Right ventricle myocardium inferior (tissue), 1 donor: ENCODE measurements at places on chromosomes 12 and 14.

GRCh38 chr12:51913071-51914033 lies 6.0 kb downstream of the ACVRL1 start:
- DNase-seq = peak; percentile 53

- no peak for DNase-seq
Observed at GRCh38 chr12:39605501-39605900, 14.1 kb downstream of the ABCD2 start.

DNA sequence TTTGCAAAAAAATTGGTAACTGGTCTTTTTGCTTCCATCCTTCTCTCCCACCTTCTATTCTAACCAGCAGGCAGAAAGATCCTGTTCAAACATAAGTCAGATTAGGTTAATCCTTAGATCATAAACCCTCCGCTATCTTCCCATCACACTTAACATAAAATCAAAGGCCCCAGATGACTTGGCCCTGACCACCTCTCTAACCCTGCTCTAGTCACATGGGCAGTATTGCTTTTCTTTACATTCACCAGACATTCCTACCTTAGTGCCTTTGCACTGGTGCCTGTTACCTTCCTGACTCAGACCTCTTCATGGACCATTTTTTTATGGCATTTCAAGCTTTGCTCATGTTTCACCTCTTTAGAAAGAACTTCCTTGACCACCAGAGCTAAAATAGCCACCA lies 83.5 kb downstream of the NTF3 start:
- no peak for DNase-seq

DNA sequence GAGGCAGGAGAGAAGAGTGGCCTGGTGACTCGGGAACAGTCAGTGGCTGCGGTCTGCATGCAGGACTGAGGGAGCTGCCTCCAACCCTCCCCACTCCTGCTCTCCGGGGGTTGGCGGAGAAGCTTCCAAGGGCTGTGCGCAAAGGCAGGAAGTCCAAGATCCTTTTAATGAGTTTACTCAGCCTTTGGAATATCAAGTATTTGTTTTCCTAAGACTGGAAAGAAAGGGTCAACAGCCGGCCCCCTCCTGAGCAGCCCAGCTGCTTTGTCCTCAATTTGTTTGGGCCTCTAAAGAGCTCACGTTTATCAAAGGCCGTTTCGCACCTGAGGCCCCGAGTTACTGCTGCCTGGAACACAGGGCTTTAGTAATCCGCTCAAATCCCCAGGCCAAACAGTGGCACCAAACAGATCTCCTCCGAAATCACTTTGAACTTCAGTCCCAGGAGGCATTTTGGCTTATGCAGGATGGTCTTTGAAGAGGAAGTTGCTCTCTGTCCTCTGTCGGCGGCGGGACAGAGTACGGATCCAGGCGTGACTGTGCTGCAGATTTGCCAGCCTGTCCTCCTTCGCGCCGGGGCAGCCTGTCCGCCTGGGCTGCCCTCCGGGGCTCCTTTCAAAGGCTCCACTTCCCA lies 117.2 kb upstream of the FZD10 start:
- DNase-seq = no peak

DNA sequence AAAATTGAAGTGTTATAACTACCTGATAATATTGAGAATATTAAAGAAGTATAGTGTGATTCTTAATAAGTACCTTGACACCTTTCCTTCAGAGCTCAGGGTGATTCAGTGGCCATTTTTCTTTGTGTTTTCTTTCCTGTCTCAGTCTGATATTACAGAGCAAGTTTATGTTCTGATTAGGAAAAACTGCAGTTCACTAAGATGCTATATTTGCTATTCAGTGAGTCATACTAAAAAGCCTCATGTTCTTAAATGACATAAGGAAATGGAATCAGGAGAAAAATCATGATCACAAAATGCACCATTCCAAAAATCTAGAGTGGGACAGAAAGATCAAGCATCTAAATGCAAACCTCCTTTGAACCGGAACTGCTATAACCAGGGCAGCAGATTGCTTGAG lies 390.6 kb upstream of the ATP2B1 start:
- no peak for DNase-seq

DNA sequence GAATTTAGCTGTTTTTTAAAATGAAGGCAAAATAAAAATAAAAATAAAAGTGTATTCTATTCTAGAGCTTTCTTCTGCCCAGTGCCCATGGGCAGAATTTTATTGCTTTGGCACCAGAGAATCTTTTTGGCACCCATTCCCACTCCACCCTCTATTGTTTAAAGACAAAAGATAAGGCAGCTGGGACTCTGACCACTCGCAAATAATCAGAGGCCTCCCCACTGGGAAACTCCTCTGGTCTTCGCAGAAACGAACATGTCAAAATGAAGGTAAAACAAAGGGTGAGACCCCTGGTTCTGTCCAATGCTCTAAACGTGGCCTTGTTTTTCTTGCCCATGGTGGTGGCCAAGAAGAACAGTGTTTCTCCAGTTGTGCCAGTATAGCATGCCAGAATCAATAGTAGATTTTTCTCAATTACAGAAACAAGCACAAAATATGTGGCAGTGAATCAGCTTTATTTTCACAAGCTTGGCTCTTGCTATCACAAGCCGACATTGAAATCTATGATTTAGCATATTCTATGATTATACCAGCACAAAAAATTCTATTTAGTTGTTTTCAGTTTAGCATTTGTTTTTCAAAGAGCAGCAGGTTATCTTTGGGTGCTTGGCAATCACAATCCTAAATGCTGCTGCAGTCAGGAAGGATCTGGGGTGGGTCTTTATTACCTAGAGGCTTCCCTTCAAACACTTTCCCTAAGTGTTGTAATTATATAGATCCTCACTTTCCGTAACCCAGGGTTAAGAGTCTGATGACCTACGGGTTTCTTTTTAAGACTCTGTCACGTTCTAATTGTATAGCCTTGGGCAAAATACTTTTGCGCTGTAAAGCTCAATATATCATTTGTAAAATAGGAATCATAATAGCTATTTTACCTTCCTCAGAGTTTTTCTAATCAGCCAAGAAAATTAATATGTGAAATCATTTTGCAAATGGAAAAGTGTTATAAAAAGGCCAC lies 50.5 kb downstream of the KITLG start:
- DNase-seq = no peak

- DNase-seq = no peak
Observed at GRCh38 chr12:46830731-46831334, 5.0 kb upstream of the SLC38A4 start.

GRCh38 chr14:24317141-24317928 lies 6.0 kb downstream of the LTB4R start:
- no peak for DNase-seq

DNA sequence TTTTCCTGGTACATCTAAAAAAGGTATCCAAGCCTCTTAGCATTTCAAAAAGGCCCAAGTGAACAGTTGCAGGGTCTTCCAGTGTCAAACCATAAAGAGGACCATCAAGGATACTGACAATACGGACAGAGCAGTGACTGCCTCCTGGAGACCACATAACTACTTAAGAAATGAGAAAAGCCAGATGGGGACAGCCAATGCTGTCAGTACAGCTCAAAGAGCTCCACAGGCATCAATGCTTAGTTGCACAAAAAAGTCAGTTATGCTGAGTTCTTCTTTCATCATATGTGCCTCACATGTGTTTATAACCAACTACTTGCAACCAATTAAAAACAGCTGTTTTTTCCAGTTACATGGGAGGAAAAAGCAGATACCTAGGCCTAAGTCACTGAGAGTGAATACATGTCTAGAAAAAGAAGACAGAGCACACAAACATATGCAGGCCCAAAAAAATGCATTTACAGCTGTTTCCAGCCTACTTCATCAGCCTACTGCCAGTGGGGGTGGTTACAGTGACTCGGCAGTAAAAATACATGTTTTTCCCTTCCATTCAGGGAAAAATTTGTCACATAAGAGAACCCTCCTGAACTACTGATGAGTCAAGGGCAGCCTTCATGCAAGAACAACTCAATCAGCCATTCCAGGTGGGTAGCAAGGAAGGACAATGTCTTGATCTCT lies 84.0 kb downstream of the DCAF5 start:
- DNase-seq = no peak

- DNase-seq = no peak
Observed at GRCh38 chr14:24394275-24394674, 4.5 kb upstream of the NYNRIN start.

- no peak for DNase-seq
Observed at GRCh38 chr14:95980402-95980801, 58.8 kb upstream of the C14orf132 start.

GRCh38 chr12:119644930-119645329 lies 23.0 kb upstream of the PRKAB1 start:
- no peak for DNase-seq

GRCh38 chr14:49999146-49999761 lies 106.4 kb downstream of the ARF6 start:
- peak; percentile 89 for DNase-seq

DNA sequence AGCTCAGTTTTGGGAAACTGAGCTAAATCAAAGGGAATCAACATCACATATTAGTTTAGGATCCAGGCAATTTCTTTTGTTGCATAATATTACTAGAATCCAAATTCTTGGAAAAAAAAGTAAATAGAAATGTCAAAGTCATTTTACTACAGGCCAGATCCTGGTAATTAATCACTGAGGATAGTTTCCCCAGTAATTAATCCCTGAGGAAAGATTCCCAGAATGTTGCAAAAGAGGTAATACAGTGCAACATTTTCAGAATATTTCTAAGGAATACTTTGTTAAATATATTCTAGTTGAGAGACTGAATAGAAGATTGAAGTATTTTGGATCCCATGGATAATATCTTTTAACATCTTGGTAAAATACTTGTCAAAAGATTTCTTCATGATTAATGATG lies 207.0 kb upstream of the GARIN2 start:
- no peak for DNase-seq

DNA sequence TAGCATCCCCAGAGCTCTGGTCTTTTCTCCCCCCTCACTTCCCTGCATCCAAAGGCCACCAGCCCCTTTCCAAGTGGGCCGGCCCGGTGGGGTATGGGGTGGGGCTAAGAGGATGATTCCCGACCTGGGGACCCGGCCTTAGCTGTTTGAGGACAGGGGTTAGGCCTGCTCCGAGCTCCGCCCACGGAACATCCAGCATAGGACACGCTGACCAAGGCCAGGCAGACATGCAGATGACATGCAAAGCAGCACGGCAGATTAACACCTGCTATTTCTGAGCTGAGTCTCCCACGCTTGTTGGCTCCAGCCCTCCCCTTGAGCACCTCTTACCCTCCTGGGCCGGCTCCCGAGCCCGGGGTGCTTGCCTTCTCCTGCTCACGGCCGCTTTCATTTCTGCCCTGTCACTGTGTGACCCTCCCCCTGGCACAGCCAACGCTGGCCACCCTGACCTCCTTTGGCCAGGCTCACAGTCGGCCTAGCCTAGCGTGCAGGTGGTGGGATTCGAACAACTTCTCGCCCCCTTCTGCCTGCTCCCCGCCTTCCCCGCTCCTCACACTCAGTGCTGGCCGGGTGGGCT lies 40.2 kb downstream of the TEAD4 start:
- DNase-seq = no peak

- no peak for DNase-seq
Observed at GRCh38 chr14:63091394-63091996, 46.2 kb upstream of the KCNH5 start.

- DNase-seq = no peak
Observed at GRCh38 chr14:54727929-54728328, 161.0 kb downstream of the SAMD4A start.

DNA sequence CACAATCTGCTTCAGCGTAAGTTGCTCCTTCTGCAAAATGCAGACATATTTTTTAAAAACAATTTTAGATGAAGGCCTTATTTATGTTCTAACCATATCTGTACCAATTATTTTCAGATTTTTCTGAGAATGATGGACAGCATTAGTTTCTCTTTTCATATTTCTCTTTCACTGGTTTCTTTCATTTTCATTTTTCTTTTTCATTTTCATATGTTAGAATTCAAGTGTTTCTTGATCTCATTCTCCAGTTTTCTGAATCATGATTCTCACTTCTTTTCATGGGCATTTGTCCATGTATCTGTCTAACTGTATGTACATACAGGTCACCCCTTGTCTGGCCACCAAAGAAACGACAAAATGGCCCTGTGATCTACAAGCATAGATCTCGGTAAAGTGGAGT lies 346.6 kb downstream of the NAV3 start:
- no peak for DNase-seq

GRCh38 chr12:127803545-127803944 lies 463.4 kb upstream of the TMEM132C start:
- no peak for DNase-seq

- no peak for DNase-seq
Observed at GRCh38 chr14:64187331-64187730, 106.8 kb downstream of the ESR2 start.

DNA sequence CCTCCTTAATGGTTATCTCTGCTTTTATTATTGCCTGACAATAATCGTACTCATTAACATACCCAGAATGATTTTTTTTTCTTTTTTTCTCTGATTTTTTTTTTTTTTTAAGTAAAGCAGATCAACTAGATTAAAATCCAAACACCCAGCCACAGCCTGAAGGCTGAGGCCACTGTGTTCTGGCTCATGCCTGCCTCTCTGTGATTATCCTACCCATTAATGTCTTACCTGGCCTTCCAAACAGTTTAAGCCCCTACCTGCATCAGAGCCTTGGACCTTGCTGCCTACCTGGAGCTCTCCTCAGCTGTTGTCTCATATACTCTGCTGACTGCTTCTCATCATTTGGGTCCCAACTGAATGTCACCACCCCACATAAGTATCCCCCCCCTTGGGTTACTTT lies 6.8 kb upstream of the TMED10 start:
- no peak for DNase-seq

DNA sequence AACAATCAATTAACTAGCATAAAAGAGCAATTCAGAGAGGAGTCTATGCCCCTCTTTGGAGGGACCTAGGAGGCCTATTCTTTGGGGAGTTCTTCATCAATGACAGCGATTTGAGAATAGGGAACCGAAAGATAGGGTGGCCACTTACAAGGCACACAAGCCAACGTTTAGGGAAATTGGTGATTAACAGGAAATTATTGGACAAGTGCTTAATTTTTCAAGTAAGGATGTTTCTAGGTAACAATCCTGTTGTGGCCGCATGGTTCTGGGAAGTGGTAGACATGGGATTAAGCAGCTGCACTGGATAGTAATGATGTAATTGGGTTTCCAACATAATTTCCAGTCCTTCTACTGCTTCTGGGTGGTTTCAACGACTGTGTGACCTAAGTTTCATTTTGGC lies 83.2 kb downstream of the HMGA2 start:
- DNase-seq = no peak

GRCh38 chr12:2652011-2652400 lies 142.8 kb upstream of the FKBP4 start:
- DNase-seq = no peak
